ENCODE measurements at places on chromosomes 4 and X.

- no peak for DNase-seq
Measured at GRCh38 chrX:71168134-71168533, 23.5 kb downstream of the NLGN3 start.

GRCh38 chr4:14272206-14272605 is 644.7 kb upstream of the BOD1L1 start:
- DNase-seq = no peak

DNA sequence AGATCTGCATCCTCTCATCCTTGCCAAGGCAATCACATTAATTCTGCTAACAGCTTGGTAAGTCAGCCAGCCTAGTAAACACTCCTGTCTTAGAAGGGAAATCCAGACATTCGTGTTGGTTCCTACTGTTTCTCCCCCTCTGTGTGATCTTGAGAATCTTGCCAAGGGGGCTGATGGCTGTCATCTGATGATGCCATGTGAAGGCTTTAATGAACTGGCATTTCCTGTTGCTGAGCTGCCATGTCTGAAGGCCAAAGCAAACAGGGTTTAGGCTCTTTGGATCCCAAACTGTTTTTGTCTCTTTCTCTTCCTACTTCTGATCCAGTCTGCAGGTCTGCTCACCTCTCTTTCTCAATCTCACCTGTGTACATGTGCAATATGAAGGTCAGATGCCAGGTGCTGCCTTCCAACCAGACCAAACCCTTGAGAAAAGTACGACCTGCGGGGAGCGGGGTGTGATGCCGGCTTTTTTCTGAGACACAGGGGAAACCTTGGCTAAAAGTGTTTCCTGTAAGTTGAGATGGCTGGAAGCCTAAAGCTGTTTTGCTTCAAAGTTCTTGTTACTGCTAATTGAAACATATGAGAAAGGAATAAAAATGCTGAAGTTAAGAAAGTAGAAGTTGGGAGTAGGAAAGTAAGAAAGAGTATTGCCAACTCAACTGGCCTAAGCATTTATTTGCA is 532.9 kb downstream of the ANKRD50 start:
- no peak for DNase-seq

- no peak for DNase-seq
Measured at GRCh38 chr4:54281054-54281766, 52.1 kb downstream of the PDGFRA start.

GRCh38 chrX:110853610-110854009 is 58.0 kb upstream of the CHRDL1 start:
- DNase-seq = peak; percentile 59

- no peak for DNase-seq
Measured at GRCh38 chr4:165191348-165191656, 16.1 kb upstream of the KLHL2 start.

DNA sequence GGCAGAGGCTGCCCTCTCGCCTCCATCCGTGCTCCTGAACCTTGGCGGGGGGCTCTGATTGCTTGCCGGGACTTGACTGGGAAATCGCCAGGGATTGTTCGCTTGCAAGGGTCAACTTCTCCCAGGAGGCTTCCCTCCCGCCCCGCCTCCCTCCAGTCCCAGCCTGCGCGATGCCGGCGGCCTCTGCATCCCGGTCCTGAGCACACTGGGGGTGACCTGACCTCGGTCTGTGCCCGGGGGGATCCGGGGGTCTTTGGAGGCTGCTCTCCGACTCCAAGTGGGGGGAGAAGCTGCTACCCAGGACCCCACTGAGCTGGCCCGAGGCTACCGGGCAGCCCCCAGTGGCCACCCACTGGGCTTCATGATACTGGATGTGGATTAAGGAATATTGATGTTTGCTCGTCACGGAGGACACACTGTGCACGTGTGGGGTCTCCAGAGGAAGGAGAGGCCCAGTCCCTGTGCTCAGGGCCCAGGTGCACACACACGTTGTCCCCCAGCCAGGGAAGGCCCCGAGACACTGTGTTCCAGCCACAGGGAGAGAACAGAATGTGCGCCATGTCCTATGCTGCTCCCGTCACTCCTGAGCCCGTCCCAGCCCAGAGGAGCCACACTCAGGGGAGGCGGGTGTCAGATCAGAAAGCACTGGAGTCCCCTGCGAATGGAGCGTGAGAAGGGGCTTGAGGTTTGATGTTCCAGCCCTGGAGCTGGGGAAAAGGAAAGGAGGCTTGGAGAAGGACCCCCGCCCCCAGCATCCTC is 55.9 kb upstream of the NKX1-1 start:
- DNase-seq = no peak

GRCh38 chr4:173370130-173370476 is 651 bp upstream of the SAP30 start:
- no peak for DNase-seq

DNA sequence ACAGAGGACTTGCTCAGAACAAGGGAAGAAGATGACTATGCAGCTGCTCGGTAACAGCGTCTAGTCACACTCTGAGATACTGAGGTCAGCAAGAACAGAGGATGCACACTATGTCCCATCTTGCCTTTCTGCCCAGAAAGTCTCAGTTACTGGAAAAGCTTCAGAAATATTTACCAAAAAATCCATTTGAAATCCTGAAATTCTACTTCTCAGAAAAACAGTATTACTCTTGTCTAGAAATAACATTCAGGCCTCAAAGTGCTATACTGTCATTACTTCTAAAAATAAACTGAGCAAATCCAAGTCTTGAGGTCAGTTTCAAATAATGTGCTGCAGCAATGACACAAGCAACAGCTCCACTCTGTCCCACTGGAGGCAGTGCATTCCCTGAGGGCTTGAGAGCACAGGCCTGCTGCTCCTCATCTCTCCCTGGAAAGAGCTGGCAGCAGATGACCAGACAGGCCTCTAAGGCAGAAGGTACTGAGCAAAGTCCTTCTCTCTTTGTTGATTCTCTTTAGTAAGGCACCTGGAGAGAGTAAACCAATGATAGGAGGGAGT is 76.9 kb downstream of the CAMK2D start:
- no peak for DNase-seq

DNA sequence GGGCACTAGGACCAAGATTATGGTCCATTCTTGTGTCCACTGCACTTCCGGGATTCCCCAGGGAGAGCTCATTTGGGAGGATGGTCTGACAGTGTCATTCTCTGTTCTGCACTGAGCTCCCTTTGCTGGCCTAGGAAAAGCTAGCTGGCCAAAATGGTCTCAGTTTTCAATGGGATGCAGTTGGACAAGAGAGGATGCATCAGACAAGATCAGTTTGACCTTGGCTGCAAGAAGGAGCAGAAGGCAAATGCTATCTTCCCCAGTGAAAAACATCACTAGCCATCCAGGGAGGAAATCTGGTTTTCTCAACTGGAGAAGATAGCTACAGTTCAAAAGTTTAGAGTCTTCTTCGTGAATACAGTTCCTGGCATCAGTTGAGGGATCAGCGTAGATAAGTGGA is 221.1 kb downstream of the PTTG2 start:
- DNase-seq = no peak

- no peak for DNase-seq
Measured at GRCh38 chr4:158217763-158218162, 7.5 kb downstream of the TMEM144 start.

DNA sequence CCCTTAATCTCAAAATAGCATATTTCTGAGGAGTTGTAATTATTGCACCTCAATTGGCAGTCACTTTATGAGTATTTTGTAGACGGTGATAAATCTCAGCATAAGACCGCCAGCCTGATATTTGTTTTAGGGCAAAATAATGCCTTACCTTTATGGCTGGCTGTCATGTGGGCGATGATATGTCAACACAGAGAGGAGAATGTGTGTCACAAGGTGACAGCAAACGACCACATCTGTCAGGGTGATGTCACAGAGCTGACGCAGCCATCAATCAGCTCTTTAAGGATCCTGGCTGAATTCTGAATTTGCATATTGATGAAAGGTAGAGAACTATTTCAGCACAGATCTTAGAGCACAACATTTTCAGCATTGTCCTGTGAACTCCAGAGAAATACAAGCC is 209.7 kb downstream of the CEP135 start:
- no peak for DNase-seq

DNA sequence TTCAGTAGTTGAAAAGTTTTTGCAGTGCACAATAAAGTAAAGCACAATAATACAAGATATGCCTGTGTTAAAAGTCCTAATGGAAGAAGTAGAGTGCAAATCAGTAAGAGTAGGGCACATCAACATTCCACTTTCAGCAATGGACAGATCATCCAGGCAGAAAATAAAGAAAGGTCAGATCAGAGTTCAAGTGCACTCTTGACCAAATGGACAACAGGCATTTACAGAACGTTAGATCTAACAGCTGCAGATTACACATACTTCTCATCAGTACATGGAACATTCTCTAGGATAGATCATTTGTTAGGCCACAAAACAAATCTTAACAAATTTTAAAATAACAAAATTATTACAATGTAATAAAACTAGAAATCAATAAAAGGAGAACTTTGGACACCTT is 1373.5 kb upstream of the PABPC4L start:
- DNase-seq = no peak

GRCh38 chrX:107710617-107711391 is 64.8 kb downstream of the TSC22D3 start:
- DNase-seq = peak; percentile 88

DNA sequence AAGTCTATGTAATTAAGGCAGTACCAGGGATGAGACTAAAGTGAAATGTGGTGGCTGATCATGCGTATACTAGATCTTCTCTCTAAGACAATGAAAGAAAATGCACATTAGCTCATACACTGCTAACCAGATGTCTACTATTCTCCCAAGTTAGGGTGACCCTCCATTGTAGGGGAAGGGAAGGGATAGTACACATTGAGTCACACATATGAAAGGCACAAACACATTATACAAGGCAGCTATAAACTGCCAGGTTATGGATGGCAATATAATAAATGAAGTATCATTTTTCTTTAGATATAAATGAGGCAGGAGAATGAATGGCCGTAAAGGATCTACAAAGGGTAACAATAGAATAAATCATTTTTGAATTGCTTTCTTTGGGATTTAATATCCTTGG is 4.5 kb downstream of the SHROOM3 start:
- DNase-seq = no peak

DNA sequence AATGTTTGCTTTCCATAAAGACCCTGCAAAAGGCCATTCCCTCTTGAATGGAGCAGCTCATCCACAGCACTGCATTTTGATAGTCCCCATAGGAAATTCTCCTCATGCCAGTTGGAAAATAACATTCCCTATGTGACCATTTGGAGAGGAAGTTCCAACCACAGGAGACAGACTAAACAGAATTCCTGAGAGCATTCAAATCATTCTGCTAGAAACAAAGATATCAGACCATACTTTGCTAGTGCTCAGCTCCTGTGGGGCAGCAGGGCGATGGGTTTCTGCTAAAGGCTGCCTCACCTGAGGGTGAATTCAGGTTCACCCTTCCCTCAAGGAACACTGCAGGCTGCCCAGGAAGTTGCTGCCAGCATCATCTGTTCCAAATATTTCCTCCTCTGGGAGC is 58.8 kb downstream of the LNX1 start:
- no peak for DNase-seq

DNA sequence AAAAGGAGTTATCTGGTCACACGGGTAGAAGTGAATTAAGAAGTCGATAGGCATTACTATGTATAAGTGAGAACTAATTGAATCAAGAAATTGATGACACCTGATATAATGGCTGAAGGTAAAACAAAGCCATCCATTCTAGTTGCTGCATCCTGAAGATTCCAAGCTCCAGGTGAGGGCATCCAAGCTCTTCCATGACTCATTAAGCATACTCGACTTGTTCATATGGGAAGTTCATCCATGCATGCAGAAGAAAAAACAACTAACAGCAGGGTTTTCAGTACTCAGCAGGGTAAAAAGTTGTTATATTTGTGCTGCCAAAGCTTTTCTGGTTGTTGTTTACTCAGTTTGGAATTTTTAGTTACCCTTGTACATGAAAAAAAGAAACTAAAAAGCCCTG is 508.0 kb upstream of the CXorf51A start:
- DNase-seq = no peak

DNA sequence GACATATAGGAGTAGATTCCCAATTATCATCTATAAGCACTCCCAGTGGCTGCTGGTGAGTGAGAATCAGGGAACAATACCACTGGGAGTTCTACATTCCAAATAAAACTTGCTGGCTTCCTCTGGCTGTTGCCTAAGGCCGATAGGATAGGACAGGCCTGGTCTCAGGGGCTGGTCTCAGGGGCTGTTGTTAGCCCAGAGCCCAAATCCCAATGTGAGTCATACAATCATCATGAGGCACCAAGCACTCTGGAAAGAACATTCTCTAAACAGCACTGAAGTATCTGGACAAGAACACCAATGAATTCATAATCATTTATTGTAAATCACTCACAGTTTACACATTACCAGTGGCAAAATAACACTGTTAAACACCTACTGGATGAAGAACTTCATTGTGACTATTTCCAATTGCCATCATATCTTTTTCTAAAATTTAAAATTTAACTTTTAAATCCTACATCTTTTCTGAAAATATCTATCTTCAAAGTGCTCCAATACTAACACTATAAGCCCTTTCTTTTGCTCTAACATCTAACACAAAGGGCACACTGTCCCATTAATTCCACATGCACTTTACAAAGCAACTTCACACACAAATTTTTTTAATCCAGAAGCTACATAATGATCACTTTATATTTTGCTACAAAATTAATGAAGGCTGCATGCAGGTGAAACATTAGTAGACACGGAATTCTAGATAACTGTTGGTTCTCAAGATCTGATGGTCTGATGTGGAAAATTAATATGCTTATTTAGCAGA is 67.6 kb upstream of the TMEM150C start:
- no peak for DNase-seq

DNA sequence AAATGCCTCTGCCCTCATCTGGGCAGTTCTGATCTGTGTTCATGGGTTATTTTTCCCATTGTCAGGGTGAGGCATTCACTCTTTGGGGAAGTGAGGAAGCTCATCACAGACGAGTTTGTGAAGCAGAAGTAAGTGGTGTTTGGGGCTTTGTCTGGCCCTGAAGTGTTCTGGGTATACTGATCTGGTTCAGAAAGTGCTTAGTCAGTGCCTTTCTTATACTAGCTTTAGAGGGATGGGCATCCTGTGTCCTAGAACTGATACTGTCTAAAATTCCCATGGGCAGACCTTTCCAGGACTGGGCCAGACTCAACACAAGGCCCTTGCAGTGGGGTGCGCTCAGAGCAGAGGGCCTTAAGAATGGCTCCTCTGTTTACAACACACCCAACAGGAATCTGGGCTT is 6.4 kb downstream of the TRO start:
- no peak for DNase-seq

DNA sequence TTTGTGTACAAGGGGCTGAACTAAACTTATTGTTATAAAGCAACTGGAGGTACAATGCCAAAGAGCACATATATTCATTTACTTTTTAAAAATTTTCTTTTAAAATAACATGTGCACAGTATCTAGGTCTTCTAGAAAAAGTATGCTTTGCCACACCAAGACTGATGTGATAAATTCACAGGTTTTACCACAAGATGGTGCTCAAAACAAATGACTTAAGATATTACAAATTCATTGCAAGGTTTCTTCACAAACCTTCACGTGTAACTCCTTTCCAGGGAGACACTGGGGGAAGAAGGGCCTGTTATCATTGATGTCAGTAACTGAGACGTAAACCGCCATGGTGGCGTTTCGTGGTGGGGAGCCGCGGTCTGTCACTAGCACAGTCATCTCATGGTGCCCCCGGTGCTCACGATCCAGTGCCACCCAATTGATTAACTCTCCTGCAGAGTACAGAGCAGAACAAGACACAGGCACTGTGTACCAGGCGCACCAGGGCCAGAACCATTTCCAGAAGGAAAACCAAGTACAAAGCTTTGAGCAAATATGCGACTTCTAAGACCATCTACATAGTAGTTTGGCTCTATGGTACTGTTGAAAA is 162.2 kb downstream of the DCHS2 start:
- DNase-seq = peak; percentile 6

- peak; percentile 11 for DNase-seq
Measured at GRCh38 chrX:147803948-147804347, 107.8 kb upstream of the FMR1 start.
